ENCODE measurements at places on chromosomes 5 and 9.

DNA sequence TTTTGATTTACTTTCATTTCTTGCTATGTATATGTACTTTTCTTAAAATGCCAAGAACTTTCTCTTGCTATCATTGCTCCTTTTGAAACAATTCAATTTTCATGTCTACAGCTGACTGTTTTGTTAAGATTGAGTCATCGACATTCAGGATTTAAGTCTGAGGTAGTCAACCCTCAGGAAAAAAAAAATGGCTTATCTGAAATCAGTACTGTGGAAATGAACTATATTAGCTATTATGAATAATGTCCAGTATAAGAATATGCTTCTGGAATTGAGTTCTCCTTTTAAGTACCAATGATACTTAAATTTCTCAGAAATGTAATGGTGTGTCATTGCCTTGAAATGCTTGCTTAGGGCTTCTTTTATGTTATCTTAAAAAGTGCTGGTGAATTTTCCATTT, 37.9 kb downstream of the TNFAIP8 start:
- DNase-seq = no peak

GRCh38 chr5:134541736-134542376, 16.4 kb downstream of the JADE2 start:
- no peak for DNase-seq

GRCh38 chr5:138783976-138784375, 30.8 kb downstream of the CTNNA1 start:
- no peak for DNase-seq

DNA sequence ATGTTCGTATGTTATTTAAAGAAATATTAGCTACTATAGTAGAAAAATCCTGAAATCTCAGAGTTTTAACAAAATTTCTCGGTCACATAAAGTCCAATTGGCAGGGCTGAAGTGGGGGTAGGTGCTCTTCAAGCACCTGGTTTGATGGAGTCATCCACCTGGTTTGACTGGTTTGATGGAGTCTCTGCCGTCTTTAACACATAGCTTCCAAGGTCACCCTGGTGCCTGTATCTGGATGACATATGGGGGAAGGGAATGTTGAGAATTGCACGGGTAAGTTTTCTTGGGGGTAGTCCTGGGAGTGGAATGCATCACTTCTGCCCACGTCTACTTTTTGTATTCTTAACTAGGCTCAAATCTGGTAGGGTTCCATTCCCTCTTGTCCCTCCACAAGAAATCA, 351.2 kb downstream of the SH3GL2 start:
- no peak for DNase-seq

DNA sequence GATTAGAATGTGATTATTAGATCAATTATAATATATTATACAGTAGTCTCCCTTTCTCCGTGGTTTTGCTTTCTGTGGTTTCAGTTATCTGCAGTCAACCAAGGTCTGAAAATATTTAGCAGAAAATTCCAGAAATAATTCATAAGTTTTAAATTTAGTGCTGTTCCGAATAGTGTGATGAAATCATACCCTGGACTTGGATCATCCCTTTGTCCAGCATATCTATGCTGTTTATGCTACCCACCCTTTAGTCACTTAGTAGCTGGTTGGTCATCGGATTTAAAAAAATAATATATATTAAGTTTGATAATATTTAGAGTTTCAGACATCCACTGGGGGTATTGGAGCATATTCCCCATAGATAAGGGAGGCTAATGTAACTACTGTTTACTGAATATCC, 19.6 kb downstream of the RMI1 start:
- no peak for DNase-seq

- DNase-seq = no peak
Measured at GRCh38 chr5:351084-351920, 29.8 kb downstream of the AHRR start.

DNA sequence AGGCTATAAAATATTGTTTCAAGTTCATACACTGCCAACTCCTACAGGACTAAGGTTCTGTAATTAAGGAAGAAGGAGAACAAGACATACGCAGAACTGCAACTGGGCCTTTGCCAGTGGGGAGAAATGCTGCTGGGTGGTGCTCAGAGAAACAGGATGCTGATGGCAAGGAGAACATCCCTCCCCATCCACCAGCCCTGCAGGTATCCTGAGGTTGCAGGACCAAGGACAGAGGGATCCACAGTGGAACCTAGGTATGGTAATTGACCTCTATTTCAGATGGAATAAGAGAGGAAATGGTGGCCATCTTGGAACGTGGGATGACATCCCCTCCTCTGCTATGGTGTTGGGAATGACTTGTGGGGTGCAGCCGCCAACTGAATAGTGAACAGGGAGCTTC, 206.3 kb upstream of the S1PR3 start:
- DNase-seq = no peak

DNA sequence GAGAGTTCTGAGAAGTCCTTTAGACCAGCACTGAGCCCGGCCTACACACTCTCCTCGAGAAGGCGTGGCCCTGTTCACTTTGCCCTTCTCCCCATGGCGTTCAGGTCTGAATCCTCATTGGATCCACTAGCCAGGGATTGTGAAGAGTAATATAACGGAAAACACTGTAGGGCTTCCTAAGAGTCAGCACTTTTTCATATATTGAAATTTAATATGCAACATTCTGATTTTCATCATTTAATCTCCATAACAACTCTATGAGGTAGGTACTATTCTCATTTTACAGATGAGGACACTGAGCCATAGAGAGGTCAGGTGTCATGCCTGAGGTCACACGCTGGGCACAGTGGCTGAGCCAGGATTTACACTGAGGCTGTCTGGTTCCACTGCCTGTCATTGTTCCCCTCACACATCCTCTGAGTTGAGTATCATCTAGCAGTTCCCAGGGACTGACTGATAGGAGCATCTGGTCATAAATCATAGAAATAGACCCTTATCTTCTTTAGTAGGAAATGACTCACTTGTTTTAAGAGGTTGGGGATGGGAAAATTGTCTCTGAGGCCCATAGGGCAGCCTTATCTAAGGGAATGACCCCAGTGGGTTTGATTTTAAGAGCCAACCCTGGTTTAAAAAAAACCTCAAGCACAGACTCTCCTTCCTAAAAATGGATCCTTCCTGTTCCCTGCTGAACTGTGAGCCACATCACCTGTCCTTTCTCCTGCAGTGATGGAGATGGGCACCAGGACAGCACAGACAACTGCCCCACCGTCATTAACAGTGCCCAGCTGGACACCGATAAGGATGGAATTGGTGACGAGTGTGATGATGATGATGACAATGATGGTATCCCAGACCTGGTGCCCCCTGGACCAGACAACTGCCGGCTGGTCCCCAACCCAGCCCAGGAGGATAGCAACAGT, 41.2 kb downstream of the THBS4 start:
- no peak for DNase-seq

DNA sequence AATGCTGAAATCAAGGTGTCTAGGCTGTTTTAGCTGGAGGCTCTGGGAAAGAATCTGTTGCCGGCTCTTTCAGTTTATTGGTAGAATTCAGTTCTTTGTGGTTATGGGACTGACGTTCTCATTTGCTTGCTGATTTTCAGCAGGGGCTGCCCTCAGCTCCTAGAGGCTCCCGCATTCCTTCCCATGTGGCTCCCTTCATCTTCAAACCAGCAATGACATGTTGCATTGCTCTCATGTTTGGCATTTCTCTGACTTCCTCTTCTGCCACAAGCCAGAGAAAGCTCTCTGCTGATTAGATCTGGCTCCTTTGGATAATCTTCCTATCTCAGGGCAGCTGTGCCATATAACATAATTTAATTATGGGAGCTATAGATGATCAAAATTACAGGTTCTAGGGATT, 360.3 kb downstream of the LRRC70 start:
- DNase-seq = no peak

DNA sequence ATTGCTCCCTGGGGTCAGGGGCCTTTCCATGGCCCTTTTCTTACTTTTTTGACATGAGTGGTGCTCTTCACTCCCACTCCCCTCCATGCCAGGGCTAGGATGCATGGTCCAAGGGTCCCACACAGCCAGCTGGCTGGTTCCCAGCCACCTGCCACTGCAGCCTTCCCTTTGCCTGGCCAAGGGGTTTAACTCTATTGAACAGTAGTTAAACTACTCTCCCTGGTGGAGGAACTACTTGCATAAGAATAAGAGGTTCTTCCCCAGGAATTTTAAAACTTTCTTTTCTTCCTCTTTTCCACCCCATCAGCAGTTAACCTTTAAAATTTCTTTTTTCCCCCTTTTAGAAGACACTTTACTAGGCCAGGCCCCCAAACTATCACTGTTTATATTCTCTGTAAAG, 1532.8 kb upstream of the ACO1 start:
- DNase-seq = no peak

DNA sequence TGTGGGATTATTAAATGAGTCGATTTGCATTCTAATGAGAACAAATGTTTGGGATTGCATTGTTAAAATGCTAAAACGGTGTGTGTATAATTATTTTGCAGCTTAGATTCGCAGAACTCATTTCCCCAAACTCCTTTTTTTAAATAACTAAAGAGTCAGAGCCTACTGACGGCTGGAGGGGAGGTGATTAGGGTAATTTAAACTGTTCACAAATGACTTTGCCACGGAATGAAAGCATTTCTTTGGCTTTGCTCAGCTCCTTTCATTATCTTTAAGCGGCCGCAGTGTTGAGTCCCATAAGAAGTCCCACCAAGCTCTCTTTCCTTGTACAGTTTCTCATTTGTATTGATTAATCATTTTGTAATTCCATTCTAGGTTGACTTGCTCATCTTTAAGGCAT, 1632.8 kb downstream of the MAT2B start:
- no peak for DNase-seq

- DNase-seq = no peak
Measured at GRCh38 chr9:104970271-104970987, 42.5 kb upstream of the ABCA1 start.

DNA sequence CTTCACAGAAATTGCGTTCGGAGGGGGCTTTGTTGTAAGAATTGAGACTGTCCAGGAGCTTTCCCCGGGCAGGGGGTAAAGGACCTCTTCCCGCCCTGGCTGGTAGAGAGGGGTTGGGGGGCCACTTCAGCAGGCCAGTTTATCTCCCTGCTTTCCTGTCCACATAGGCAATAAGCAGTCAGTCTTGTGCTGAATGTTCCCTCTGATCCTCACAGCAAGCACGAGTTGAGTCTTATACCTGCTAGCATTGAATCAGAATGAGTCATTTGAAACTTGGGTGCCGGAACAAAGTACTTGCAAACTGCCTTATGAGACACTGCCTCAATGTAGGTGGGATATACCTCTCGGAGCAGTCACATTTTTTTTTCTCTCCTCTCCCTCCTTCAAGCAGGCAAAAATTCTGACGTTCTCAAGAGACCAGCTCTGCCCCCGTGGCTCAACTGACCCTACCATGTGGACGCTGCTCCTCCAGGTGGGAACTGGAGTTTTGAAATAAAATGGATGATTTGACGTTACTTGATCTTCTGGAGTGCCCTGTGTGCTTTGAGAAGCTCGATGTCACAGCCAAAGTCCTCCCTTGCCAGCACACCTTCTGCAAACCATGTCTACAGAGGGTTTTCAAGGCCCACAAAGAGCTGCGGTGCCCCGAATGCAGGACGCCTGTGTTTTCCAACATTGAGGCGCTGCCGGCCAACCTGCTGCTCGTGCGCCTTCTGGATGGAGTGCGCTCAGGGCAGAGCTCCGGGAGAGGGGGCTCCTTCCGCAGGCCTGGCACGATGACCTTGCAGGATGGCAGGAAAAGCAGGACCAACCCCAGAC, 1.3 kb downstream of the SH3RF2 start:
- no peak for DNase-seq

All from cortex of kidney (tissue), 1 donor.